Activated T-cell treated with anti-CD3 and anti-CD28 coated beads, Interleukin-2, amount 50 U/mL, for 72 hours (primary cell): ENCODE measurements at places on chromosomes 7 and 10.

DNA sequence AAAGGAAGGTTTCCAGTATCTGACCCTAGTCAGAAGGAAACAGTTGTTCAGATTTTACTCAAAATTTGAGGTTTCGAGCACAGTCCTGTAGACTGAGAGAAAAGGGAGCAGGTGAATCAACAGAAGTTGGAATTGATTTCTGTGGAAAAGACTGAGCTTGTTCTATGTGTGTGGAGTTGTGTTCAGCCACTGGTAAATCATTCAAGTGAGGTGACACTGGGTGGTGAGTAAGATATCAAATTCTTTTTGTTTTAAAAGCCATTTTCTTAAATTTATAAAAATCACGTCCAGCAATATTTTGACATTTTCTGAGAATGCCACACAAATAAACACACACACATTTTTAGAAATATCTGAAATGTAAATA is 165.1 kb downstream of the HGF start:
- DNase-seq, result no peak

DNA sequence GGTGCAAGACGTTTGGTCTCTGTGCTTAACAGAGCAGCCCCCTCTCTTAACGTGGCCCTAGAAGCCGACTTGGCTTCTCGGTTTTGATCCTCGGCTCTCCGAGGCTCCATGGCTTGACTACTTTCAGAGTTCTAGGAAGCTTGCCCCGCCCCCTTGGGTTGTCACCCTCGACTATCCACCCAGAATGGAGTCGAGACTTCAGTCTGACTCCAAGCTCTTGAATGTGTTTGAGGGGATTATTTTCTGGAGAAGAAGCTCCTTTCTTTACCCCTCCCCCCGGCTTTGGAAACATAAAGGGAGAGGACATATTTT is 448 bp downstream of the SEC24C start:
- DNase-seq, result peak; percentile 75

- DNase-seq, result no peak
Measured at GRCh38 chr10:17859492-17860156, 50.5 kb downstream of the MRC1 start.

GRCh38 chr10:58691528-58691927 is 178.9 kb downstream of the BICC1 start:
- DNase-seq, result no peak

DNA sequence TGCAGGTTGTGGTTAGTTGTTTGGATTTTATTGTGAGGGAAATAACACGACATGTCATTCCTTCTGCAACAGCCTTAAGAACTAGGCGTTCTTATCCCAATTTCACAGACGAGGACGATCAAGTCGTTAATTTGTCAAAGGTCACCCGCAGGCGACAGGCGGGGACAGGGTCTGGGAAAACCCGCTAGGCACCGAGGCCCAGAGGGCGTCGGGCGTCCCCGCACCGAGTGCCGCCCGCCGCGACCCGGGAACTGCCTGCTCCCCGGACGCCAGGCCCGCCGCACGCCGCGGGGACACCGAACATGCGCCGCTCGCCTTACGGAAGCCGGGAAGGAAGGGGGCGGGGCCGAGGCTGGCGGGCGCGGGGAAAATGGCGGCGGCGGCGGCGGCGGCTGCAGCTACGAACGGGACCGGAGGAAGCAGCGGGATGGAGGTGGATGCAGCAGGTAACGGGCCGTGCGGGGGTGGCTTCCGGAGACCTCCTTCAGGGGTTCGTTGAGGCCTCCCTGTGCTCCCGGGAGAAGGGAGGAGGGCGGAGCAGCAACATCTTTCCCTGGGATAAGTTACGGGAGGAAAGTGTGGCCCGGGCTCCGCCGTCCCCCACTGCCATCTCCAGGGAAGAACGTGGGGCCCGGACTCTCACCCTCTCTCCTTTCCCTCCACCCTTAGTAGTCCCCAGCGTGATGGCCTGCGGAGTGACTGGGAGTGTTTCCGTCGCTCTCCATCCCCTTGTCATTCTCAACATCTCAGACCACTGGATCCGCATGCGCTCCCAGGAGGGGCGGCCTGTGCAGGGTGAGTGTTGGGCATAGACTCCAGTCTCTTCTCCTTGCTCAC is at the start of gene COPS6:
TSS of gene COPS6 (plus strand) at position 349 of the 837 bp plus-strand sequence. CDS start at position 371, 22 bp downstream.
- peak; percentile 93 for DNase-seq

- no peak for DNase-seq
Measured at GRCh38 chr7:121797657-121798452, 75.1 kb upstream of the PTPRZ1 start.

DNA sequence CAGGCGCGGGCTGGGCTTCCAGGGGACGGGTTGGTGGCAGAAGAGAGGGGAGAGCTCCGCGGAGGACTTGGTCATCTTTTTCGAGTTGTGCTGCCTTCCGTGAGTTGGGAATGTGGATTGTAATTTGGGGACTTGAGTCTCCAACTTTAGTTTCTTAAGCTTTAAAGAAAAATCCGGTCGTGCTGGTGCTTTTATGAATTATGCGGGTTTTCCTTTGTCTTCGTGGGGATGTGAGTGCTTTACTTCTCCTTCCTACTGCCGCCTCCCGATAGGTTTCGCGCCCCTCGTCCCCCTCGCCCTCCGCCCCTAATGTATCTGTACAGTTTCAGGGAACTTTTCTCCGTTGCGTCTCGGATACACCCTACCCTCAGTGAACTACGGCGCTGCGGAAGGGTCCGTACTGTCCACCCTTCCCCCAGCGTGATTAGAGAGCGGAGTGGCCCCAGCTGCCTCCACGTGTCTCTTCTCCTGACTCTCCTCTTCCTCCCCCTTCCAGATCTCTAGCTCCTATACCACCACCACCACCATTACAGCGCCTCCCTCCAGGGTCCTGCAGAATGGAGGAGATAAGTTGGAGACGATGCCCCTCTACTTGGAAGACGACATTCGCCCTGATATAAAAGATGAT is 649 bp downstream of the SCD start:
- no peak for DNase-seq

DNA sequence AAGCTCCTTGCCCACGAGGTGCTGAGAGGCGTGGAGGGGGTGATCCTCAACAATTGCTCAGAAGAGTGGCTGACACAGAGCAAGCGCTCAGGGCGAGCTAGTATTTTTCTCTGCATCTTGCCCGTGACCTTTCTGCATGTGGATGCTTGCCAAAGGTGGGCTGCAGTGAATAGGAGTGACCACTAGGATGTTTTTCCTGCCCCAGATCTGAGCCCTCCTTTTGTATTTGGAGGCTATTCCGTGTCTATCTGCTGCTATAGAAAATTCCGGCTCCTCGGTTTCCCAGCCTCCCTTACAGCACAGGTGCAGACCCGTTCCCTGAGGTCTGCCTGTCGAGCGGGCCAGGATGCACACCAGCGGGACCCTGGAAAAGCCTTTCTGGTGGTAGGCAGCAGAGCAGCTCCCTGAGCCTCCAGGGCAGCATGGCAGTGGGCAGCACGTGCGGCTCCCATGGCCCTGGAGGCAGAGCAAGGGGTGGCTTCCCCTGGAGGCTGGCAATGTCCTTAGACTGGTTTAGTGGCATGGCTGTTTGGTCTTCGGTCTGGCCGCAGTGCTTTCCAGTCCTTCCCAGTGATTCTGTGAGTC is 145.1 kb upstream of the PCBD1 start:
- no peak for DNase-seq

DNA sequence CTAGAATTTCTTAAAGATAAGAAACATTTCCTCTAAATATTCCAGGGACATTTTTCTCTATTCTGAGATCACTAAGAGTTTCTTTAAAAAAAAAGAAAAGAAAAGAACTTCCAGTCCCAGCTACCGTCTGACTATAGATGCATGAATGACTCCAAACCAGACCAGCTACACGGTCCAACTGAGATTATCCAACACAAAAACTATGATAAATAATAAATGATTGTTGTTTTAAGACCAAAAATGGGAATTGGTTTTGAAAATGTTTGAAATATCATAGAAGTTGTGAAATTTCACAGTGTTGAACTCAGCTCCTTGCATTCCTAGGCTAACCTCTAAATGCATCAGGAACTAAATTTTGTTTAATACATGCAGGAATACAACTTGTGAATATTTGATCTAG is 1619.6 kb upstream of the LRRTM3 start:
- DNase-seq, result no peak

DNA sequence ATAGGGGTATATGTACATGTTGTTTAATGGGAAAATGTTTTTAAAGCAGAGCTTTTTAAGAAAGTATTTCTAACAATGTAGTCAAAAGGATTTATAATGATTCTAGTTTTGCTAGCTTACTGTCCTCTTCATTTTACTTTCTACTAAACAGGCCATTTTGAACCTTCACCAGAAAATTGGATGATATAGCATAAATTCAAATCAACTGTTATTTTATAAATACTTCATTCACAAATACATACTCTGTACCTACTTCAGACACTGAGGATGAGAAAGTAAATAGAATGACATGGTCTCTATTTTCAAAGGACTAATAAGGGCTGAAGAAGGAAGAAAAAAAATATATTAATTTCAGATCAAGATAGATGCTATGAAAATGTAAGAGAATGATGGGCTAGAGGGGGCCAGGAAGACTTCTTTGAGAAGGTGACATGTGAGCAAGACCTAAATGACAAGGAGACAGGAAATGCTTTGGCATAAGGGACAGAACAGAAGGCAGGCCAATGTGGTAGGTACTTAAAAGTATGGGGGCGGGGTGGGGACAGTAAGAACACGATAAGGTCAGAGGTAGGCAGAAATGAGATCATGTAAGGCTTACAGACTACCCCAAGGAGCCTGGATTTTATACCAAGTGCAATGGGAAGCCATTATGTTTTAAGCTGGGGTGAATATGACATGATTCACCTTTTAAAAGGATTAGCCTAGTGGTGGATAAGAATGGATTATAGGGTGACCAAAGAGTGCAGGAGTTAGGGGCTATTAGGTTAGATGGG is 5.2 kb downstream of the NAMPT start:
- peak; percentile 69 for DNase-seq

GRCh38 chr10:128526791-128527375 is 400.7 kb upstream of the MKI67 start:
- DNase-seq, result no peak

GRCh38 chr7:115940460-115941060 is 90.0 kb downstream of the TFEC start:
- DNase-seq, result no peak

DNA sequence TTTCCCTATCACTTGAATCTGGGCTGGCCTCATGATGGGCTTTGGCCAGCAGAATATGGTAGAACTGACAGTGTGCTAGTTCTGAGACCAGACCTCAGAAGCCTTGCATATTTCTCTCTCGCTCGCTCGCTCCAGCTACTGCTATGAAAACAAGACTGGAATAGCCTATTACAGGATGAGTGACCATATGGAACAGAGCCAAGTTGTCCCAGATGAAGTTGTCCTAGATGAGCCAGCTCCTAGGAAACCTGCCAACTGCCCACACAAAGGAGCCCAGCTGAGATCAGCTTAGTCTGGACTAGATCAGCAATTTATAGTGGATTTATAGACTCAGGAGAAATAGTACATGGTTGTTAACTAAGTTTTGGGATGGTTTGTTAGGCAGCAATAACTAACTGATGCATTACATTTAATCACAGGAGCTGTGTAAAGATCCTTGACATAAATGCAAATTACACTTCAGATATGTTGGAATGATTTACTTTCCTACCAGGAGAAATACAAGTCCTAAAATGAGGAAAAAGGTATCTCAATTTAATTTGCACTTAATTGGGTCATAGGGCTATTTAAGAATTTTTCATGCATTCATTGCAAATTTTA is 6.8 kb upstream of the HECW1 start:
- DNase-seq, result no peak

DNA sequence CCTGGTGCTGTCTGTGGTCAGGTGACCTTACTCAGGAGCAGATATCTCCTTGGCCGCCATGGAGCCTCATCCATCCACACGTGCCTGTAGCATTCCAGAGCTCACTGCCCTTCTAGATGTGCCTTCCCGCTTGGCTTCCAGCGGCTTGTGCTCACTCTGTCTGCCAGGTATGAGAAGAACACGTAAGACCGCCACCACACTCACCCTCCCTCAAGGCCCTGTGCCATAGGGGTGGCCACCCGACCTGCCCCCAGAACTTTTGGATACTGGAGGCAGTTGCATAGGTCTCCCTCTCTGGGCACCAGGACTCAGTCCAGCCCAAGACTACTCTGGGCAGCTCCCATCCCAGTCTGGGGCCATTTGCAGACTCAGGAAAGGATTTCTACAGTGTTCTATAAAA is 4.1 kb downstream of the MARVELD1 start:
- DNase-seq, result no peak

GRCh38 chr7:80721883-80722615 is 83.6 kb downstream of the CD36 start:
- no peak for DNase-seq

DNA sequence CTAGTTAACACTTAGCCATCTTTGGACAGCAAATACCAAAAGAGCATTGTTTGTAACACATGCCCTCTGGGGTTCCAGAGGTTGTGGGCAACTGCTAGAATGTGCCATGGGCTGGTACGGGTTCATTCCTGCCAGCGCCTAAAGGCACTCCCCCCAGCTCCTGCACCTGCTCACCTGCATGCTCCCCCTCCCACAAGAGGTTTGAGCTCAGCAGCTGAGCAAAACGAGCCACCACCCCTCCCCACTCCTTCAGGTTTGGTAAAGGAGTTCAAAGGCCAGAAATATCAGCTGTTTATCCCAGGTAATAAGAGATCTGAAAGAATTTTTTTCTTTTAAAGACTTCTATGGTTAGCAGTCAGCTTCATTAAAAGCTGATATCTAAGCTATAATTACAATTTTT is 53.5 kb downstream of the HTR7 start:
- DNase-seq, result no peak

GRCh38 chr10:87635498-87636312 is 24.0 kb upstream of the PAPSS2 start:
- peak; percentile 56 for DNase-seq

GRCh38 chr10:87935290-87936141 is 72.1 kb downstream of the PTEN start:
- DNase-seq, result no peak

- DNase-seq, result no peak
Measured at GRCh38 chr10:119701861-119702260, 24.0 kb upstream of the INPP5F start.

- DNase-seq, result no peak
Measured at GRCh38 chr10:77231884-77232610, 405.6 kb downstream of the KCNMA1 start.

GRCh38 chr7:129940329-129940728 is 12.4 kb downstream of the UBE2H start:
- no peak for DNase-seq

- DNase-seq, result no peak
Measured at GRCh38 chr10:59695637-59696036, 14.0 kb downstream of the SLC16A9 start.

DNA sequence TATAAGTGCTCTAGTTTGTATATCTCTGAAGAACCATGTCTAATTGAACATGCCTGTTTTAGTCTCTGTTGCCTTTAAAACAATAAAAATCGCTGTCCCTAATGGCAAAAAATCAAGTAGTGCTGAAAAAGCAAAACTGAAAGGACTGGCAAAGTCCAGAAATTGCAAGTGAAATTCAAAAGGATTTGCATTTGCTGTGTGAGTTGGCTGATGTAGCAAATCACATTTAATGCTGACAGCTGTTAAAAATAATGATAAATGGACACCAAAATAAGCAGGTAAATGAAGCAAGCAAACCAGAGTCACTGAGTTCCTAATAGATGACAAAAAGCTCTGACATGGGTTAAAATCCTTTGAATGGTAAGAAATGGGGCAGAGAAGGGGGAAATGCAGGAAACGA is 874.1 kb downstream of the GRM8 start:
- no peak for DNase-seq

- no peak for DNase-seq
Measured at GRCh38 chr7:30977222-30977621, 13.5 kb downstream of the GHRHR start.
